Fibroblast of mammary gland (primary cell): ENCODE measurements at places on chromosomes 6 and 20.

DNA sequence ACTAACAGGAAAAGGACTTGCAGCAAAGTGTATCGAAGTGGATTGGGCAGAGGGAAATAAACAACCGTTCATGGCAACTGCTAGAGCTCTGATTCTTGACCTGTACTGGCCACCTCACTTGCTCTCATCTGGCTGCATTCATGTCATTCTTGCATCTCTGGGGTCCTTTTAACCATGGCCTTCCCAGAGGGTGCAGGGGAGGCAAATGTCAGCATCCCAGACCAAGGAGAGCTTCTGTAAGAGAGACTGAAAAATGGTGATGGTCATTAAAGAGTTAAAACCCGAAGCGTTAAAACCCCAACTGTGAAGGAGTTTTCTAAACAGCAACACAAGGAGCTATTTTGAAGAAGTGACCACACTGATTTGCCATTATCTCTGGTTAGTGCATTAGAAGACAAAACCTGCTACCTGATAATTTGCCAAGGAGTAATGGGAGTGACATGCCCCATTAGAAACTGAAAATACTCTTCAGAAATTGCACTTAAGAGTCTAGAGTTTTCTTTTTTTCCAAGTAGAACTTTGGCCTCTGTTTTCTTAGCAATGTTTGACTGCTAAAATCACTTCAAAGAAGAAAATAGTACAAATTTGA, 62.4 kb downstream of the APCDD1L start:
- no peak for DNase-seq

DNA sequence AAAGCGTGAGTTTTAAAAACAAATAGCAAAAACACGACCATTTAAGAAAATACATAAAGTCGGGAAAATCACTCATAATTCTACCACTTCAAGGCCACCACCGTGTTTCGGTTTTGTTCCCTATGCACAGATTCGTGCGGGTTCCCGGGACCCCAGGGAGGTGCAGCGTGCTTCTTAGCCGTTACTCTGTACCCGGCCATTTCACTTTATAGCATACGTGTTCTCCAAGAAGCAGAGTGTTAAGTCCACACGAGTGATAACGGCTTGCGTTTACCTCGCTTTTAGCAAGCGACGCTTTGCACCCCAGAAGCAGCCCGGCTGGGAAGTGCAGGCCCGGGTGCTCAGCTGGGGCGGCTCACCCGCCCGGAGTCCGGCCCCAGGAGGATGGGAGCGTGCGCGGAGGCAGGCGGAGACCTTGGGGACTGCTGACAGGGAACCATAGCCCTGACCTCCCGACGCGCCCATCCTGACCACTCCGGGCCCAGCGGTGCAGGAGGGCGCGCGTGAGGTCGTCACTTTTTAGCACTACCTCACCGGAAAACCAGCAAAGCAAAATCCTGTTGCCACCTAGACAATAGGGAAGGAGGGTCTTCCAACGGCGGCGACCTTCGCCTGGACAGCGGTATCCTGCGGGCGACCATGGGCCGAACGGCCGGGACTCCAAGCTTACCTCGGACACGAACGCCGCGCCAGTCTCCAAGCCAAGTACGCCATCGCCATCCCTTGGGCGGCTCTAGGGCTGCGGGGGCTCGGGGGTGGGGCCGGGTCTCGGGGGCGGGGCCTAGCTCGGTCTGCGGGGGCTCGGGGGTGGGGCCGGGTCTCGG, at the start of gene ECI2:
Gene ECI2, minus strand, starts transcription at position 735 of the 824 bp plus-strand sequence. Its CDS starts 15 bp downstream, at position 720.
- no peak for DNase-seq

GRCh38 chr6:158290659-158291058, 21.6 kb upstream of the TULP4 start:
- no peak for DNase-seq

DNA sequence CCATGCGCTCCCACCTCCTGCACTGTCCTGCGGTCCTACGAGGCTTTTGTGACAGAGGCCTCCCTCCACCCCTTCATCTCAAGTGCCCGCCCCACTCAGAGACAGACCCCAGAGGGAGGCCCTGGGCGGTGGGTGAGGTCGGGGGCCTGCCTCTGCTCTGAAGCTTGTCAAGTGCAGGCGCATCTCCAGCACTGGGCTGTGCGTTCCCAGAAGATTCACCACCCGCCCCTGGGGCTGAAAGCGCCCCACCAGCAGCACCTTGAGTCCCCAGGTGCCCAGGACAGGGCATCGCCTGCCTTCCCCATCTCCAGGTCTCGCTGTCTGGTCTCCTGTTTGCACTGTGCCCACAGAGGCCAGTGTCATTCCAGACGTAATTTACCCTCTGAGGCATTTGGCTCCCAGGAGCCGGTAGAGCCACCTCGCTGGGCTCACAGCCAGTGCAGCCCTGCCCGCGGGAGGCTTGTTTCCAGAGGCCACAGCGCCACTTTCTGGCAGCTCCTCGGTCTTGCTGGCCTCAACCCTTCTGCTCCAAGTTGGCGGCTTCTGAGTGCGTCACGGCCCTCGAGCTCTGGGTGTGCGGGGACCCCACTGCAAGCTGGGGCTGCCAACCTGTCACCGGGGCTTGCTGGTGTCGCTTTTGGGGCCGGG, 191.1 kb downstream of the TAF4 start:
- DNase-seq: peak; percentile 10

GRCh38 chr6:3085074-3085473, 16.8 kb downstream of the RIPK1 start:
- peak; percentile 40 for DNase-seq

GRCh38 chr6:77707603-77708002, 54.8 kb downstream of the MEI4 start:
- no peak for DNase-seq

GRCh38 chr6:1334684-1335083, 22.8 kb downstream of the FOXQ1 start:
- DNase-seq: no peak

GRCh38 chr6:113146878-113147277, 710.3 kb upstream of the MARCKS start:
- DNase-seq: no peak

GRCh38 chr6:134152767-134153485, 100.5 kb upstream of the SLC2A12 start:
- DNase-seq: no peak

GRCh38 chr6:139738801-139739455, 364.5 kb upstream of the CITED2 start:
- peak; percentile 25 for DNase-seq
